ENCODE measurements at places on chromosomes 12 and 14.

DNA sequence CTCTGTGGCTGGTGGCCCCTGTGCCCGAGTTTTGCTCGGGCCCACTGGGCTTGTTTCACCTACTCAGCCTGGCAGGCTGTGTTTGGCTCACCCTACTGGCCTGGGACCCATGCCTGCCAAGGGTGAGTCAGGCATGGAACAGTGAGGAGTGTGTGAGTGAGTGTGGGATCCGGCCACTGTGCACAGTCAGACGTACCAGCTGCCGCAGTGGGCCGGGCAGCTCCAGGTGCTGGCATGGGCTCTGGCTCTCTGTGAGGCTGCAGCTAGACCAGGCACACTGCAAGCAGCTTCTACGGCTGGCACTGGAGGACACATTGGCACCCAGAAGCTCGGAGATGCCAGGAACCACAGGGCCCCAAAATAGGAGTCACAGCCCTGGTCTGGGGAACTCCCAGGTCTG, 40.6 kb downstream of the HSD17B6 start:
- no peak for DNase-seq

DNA sequence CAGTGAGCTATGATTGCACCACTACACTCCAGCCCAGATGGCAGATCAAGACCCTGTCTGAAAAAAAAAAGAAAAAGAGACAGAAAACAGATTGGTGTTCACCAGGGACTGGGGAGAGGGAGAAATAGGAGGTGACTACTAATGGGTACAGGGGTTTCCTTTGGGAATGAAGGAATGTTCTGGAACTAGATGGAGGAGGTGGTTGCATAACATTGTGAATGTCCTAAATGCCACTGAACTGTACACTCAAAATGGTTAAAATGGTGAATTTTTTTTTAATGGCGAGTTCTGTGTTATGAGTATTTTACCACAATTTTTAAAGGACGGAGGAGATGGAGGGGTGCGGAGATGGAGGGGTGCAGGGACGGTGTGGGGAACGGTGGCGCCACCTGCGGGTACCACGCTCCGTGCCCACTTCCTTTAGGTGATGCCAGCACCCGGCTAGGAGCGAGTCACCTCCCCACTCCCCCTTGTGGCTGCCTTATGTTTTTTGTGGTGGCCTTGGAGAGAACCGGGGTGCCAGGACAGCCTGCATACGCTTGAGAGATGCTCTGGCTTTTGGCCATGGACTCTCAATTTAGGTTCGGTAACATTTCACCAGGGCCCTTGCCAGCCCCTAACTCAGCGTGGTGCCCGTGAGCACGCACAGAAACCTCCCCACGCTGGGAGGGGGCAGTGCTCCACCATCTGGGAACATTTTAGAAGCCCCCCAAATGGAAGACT, 16.1 kb downstream of the UBC start:
- DNase-seq = no peak

DNA sequence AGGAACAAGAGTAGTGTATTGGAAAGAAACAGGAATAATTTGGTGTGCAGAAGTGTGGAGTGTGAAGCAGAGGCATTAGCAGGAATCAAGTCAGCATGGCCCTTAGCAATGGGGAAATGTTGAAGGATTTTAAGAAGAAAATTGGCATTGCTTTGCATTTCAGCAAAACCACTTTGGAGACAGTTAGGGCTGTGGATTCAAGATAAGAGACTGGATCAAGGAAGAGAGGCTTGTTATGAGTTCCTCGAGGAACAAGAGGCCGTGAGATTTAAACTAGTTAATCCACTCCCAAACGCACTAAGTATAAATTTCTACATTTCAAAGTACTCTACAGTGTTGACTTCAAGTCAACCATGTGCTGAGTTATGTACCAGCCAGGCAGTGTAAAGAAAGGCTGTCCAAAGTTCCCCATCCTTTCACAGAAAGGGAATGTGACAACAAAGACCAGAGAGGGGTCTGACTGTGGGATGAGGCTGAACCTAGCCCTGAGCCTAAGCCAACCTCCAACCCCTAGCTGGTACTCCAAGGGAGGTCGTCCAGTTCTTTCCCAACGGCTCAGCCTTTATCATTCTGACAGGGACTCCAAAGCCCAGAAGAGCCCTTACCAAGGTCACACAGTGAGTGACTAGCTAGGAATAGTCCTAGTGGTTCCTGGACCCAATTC, 91.2 kb upstream of the BMP4 start:
- DNase-seq = no peak

GRCh38 chr12:116635487-116635886, 76.3 kb downstream of the MAP1LC3B2 start:
- no peak for DNase-seq

All from RWPE2 (cell line).